WTC11 (cell line): ENCODE measurements at places on chromosomes 5 and 9. TPM values are rescaled to one million over a fixed set of nuclear protein-coding genes. Genes with fewer than 3 reads are reported as not detected.

The FBN2 gene
- 47.1 to 56.7 TPM (median 48.0 TPM) in 3 replicates for total RNA-seq

The PTGDS gene
- 2.2 to 4.0 TPM (median 2.9 TPM) in 3 replicates for total RNA-seq

The FOXD4L6 gene
- total RNA-seq: not detected in 3 replicates

The CDH18 gene
- 0.24 TPM in 1 of 3 replicates, not detected in the others for total RNA-seq

The FCN1 gene
- 0.09 TPM in 1 of 3 replicates, not detected in the others for total RNA-seq
